Stimulated activated CD4-positive, alpha-beta T cell treated with anti-CD3 and anti-CD28 coated beads, TNF-alpha, amount 100 ng/mL, for 4 hours (primary cell): ENCODE measurements at places on chromosomes 6 and 20.
A peak's percentile ranks its signal among the peaks of the same experiment; 100 is the strongest.

GRCh38 chr6:158050955-158051354 lies 69.3 kb downstream of the SYNJ2 start:
- no peak for DNase-seq

GRCh38 chr20:11231742-11232648 lies 558.2 kb upstream of the JAG1 start:
- no peak for DNase-seq

- no peak for DNase-seq
These were observed 84.2 kb upstream of the FOXC1 start for GRCh38 chr6:1525364-1526038.

GRCh38 chr20:58670102-58670501 lies 19.0 kb downstream of the STX16 start:
- DNase-seq = no peak

- DNase-seq = no peak
These were observed 1.7 kb upstream of the WFDC2 start for GRCh38 chr20:45467861-45468260.

DNA sequence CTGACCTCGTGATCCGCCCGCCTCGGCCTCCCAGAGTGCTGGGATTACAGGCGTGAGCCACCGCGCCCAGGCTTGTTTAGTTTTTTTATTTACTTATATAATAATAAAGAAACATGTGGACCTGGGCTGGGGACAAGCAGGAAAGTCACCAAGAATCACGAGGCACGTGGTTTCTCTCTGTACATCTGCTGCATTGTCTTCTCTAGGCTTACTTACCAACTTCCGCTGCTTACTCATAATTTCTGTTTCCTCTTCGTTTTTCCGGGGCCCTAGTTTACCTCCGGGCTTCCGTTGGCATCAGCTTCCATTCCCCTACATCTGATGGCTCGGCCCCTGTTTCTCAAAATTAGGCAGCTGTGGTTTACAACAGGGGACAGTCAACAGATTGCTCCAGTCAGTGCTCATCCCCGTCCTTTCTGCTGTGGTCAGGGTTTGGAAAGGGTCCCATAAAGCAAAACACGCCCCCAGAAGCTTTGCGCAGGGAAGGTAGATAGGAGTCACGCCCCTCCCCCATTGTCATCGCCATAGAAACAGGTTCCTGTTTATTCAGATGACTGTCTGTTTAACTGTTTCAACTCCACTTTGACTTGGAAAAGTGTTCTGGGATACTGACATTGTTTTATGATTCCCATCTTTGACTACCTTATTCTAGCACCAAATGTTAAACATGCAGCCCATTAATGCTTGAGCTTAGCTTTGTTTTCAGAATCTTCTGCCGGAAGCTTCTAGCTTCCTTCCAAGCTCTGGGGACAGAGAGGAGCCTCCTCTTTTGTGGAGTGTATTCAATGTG lies 31.9 kb upstream of the TXLNB start:
- DNase-seq = peak; percentile 59

- DNase-seq = peak; percentile 77
These were observed 85.7 kb upstream of the FOXC1 start for GRCh38 chr6:1524040-1524480.

DNA sequence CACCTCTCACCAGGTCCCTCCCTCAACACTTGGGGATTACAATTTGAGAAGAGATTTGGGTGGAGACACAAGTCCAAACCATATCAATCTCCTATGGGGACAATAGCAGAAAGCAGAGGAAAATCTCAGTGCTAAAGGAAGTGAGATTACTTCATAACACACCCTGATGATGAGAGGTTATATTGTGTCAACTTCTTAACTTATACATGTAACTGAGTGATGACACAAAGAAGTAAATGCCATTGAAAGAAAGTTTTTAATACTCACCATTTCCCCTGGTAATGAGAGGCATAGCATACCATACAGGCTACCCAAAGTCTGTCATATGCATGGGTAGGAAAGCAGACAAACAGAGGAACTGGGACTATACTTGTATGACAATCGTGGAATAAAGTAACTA lies 137.2 kb downstream of the MMUT start:
- no peak for DNase-seq

DNA sequence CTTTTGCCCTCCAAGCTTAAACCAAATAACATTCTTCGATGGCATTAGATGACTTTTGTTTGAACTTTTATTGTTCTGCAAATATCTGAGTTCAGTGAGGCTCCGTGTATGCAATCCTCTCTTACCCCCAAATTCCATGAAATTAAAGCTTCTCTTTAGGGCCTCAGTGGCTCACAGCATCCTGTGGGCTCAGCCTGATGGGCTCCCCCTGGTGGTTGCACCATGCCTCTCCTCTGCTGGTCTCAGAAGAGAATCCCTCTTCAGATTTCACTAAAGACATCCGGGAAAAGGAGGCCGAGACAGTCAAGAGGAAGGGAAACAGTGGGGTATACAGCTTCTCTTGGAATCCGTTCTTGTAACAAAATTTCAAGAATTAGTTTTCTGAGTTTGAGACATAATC lies 331.6 kb upstream of the NT5E start:
- DNase-seq = no peak

GRCh38 chr6:51892339-51892738 lies 195.1 kb downstream of the PKHD1 start:
- no peak for DNase-seq

DNA sequence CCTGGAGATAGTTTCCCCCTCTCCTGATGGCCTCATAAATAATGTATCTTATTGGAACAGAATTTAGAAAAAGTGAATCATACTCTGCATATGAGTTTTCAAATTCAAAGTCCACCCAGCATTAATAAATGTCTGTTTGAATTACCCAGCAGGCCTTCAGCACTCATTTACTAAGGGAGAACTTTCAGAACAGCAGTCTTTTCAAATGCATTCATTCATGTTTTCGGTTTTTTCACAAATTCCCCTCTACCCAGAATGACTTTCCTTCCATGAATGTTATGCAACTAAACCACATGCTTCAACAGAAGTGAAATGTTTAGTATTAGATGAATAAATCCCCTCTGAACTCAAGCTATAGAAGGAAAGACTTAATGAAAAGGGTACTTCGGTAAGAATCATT lies 92.4 kb downstream of the RTN4IP1 start:
- DNase-seq = no peak

DNA sequence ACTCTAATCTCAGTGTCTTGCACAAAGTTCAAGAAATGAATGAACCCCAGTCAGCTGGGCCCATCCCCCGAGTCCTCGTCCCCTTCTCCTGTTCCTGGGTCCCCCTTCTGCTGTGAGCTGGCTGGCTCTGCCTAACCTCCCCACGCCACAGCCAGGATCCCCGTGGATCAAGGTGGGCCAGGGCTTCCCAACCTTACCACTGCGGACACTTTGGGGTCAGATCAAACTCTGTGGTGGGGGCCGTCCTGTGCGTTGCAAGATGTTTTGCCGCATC lies 116.2 kb downstream of the SULF2 start:
- no peak for DNase-seq

- DNase-seq = no peak
These were observed 155.6 kb downstream of the CD83 start for GRCh38 chr6:14273191-14273590.

- DNase-seq = no peak
These were observed 125.8 kb upstream of the CST7 start for GRCh38 chr20:24823176-24823784.

GRCh38 chr6:88780714-88781389 lies 182.6 kb downstream of the RNGTT start:
- DNase-seq = peak; percentile 17

DNA sequence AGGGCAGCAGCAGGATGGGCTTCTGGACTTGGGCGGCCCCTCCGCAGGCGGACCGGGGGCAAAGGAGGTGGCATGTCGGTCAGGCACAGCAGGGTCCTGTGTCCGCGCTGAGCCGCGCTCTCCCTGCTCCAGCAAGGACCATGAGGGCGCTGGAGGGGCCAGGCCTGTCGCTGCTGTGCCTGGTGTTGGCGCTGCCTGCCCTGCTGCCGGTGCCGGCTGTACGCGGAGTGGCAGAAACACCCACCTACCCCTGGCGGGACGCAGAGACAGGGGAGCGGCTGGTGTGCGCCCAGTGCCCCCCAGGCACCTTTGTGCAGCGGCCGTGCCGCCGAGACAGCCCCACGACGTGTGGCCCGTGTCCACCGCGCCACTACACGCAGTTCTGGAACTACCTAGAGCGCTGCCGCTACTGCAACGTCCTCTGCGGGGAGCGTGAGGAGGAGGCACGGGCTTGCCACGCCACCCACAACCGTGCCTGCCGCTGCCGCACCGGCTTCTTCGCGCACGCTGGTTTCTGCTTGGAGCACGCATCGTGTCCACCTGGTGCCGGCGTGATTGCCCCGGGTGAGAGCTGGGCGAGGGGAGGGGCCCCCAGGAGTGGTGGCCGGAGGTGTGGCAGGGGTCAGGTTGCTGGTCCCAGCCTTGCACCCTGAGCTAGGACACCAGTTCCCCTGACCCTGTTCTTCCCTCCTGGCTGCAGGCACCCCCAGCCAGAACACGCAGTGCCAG lies at the start of gene TNFRSF6B:
Gene TNFRSF6B, plus strand, starts transcription at position 25 of the 729 bp plus-strand sequence. Its CDS starts 116 bp downstream, at position 141.
- DNase-seq = no peak

GRCh38 chr6:44234101-44235025 lies 11.0 kb downstream of the SLC29A1 start:
- DNase-seq = no peak

GRCh38 chr6:143267760-143268159 lies 182.7 kb downstream of the ADAT2 start:
- no peak for DNase-seq

DNA sequence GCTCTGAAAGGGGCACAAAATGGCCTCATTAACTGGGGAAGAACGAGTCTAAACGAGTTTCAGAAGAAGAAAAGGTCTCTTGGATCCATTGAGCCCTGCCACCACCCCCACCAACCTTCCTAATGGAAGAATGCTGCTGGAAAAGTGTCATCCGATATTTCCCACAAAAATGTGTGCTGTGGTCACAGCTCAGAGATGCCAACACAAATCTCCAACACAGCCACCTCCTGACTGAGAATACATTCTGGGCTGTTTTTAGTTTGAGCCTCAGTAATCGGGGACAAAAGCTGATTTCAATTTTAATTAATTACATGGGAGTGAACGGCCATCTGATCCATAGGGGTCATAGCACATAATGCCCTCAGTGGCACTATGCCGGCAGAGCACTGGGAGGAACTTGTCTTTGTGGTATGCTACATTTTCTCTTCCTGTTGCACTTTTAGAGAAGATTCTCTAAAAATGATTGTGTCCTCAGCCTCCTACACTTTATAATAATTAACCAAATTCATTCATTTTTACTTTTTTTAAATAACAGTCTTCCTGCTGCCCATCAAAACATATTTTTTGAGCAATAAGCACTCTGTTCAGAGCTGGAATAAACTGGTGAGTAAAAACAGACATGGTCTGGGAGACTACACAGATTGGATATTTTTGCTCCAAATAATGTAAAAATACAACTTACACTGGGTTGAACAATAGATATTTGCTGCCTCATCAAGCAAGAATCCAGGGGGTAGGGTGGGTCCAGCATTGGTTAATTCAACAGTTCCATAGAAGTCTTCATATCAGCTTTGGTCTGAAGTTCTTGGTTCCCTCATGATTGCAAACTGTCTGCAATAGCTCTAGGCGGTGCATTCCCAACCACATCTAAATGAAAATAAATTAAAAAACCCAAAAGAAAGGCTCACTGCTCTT lies 143.6 kb upstream of the TMEM170B start:
- no peak for DNase-seq

DNA sequence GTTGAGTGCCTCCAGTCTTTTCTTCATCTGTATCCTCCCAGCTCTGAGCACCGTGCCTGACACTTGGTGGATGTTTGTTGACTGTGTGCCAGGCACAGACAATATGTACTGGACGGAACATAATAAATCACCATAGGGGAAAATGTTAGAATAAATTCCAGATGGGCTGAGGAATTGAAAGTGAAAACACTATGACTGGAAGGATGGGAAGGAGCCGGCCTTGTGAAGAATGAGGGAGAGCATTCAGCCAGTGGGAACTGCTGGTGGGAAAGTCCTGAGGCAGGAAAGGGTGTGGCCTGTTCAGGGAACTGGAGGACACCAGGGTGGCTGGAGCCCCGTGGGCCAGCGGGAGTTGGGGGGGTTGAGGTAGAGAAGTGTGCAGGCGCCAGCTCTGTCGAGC lies 75.4 kb downstream of the MTHFD1L start:
- no peak for DNase-seq

GRCh38 chr6:73079611-73079955 lies 145.7 kb downstream of the KHDC1L start:
- DNase-seq = no peak

DNA sequence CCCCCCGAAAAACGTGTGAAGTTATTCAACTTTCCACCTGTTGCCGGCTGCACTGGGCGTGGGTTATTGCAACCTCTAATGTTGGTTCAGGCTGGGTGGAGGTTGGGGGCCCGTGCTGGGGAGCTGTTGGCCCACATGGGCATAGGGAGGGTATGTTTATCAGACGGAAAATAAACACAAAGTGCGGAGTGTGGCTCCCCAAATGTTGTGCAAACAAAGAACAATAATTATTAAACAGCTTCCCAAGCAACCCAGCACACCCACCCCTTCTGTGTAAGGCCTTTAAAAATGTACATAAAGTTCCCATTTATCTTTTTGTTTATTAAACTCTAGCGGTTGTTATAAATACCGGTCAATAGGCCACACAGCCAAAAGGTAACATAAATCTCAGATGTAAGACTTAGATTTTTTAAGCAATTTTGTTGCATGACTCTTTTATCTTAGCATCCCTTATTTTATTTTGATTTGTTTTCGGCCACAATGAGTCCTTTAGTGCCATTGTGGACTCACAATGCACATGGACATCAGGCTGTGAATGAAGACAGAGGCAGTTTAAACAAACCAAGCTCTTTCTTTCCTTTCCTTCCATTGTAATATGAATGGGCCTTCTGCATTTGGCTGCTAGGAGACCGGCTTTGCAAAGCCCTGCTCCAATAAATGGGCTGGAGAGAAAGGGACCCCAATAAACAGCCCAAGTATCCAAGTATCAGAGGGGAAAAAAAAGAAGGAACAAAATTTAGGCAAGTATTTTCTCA lies 6.9 kb upstream of the DLL1 start:
- DNase-seq = no peak

DNA sequence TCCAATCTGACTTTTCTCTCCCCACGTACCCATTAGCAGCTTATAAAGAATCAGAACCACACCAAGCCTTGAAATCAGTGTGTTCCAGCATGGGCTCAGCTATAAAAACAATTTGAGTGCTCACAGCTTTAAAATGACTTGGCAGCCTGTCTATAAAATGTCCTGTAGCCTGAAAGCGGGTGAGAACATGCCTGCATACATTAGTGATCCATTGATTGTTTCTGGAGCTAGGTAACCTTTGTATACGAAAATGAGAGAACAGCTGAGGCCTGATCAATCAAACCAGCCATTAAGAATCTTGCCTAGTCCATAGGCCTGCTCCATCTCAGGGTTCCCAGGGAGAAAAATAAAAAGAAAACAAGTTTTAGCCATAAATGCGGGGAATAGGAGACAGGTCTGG lies 245.8 kb upstream of the SULF2 start:
- DNase-seq = no peak

GRCh38 chr6:134510920-134511319 lies 193.0 kb upstream of the SGK1 start:
- DNase-seq = no peak

GRCh38 chr20:38065764-38066375 lies 32.3 kb downstream of the RPRD1B start:
- no peak for DNase-seq
